ENCODE measurements at places on chromosomes 1 and 21. TPM values are rescaled to one million over a fixed set of nuclear protein-coding genes. Genes with fewer than 3 reads are reported as not detected.

NEXN gene
- total RNA-seq, result 0.24 TPM

KIF17 gene
- total RNA-seq, result 0.06 TPM

TEDDM1 gene
- total RNA-seq, result not detected

RAD54L gene
- total RNA-seq, result 56.5 TPM

ATF3 gene
- 35.6 TPM for total RNA-seq

GPR161 gene
- 1.1 TPM for total RNA-seq

DSCAM gene
- total RNA-seq, result not detected

AMPD2 gene
- 97.1 TPM for total RNA-seq

LORICRIN gene
- not detected for total RNA-seq

NCAM2 gene
- not detected for total RNA-seq

GLIS1 gene
- total RNA-seq, result not detected

TFF2 gene
- not detected for total RNA-seq

GFI1 gene
- 38.6 TPM for total RNA-seq

DNA sequence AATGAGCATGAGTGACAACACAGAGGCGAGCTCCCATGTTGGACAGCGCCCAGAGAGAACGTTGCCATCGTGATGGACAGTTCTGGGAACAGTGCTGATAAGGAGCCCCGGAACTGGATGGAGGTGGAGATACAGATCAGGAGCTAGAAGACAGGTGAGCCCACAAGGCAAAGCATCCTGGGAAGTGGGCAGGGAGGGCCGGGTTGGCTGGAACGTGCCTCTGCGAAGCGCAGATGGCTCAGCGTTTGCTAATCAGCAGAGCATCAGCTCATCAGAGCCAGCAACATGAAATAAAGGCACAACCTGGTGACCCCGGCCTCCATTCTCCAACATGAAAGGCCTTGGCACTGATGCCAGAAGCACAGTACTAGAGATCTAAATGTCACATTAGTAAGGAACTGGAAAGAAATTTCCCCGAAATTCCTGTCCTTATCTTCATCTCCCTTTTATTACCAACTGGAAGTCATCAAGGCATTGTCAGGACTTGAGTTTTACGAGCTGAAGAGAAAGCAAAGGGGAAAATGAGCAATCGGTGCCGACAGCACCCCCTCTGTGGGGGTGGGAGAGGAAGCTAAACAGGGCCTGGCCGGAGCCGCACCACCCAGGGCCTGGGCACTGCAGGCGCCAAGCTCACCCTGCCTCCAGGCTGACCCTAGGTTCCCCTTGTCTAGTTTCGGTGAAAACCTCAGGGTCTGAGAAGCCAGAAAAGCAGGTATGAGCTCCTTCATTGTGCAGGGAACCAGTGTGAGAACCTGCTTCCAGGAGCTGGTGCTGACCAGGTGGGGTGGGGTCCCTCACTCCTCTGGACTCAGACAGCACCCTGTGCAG is 19.9 kb downstream of the ABCA4 start:
- ATAC-seq, result no peak

- peak; percentile 12 for ATAC-seq
Measured at GRCh38 chr1:168467452-168467851, 76.3 kb downstream of the XCL2 start.

DNA sequence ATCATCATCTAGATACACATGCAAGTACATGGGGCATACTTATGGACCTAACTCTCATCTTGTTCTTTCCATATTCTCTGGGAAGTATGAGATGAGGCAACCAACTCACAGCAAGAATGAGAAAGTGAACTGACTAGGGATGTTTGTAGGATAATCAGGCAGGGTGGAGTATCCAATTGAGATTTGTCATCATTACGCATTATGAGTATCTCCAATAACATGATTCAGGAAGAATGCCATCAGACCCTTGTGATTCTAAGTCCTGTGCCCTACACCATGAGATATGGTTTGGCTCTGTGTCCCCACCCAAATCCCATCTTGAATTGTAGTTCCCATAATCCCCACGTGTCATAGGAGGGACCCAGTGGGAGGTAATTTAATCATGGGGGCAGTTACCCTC is 154.0 kb downstream of the SLC30A10 start:
- ATAC-seq, result no peak

GRCh38 chr1:116424863-116425262 is 51.8 kb downstream of the ATP1A1 start:
- ATAC-seq, result no peak

DNA sequence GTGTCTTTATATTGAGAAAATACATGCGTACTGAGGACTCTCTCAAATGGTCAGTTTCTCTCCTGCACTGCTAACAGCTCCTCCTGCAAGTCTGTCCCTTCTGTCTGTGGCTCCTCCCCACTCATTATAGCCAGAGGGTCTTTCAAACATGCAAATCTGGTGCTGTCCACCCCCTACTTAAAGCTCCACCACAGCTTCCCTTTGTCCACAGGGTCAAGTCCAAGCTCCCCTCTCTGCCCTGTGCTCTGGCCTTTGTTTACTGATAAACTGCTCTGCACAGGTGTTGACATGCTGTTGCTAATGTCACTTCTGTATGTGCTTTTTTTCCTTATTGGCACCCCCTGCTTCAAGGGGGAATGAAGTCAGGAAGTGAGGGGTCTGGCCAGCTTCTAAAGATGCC is 47.7 kb upstream of the GPR37L1 start:
- ATAC-seq, result no peak

DNA sequence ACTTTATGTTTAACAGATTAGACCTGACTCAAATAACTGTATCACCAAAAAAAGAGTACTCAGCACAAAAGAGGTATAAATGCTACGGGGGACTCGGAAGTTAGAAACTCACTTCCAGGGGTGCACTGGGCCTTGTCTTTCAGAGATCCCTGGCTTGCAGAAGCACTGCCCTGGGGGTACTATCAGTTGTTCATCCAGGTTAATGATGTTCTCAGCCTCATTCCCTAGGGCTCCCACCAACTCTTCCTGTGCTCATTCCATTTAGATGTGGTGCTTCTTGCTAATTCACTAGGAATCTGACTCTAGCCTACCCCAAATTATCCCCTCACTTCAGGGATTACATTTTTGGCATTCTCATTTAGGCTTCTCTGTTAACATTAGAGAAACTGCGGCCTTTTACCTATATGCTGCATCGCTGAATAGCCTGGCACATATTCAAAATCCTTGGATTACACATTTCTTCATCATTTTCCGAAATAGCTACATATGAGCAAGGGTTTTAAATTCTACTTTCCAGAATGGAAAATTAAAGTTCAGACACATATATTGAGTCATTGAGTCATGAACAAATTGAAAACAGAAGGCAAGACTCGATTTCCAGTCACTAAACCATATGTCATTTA is 338.5 kb downstream of the KCTD3 start:
- ATAC-seq, result no peak

DNA sequence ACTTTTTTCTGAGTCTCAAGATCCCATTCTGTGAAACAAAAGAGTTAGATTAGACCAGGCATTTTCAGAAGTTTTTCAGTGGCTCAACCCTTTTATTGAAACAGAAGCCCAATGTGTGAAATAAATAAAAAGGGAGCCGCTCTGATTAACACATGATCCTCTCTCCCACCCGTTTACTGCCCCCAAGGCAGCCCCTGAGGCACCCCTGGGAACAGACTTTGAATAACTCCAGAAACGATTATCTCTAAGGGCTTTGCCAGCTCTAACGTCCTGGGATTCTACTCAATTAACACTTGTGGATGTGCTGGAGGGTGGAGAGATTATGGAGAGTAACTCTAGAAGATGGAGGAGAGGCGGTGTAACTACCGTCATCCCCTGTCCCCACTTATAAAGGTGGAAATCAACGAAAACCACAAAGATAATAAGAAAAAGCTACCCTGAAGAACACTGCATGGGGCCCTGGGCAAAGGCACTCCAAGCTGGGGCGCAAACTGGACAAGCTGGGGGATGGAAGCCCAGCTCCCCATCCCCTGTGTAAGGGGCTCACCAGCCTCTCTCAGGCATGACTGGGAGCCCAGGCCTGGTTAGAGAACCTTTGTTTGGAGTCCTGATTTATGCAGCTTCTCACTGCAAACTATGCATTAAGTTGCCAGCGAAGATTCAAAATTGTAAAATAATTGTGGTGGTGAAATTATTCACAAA is 39.0 kb upstream of the GRIK3 start:
- no peak for ATAC-seq

GRCh38 chr1:26529405-26529654 is 231 bp upstream of the RPS6KA1 start:
- ATAC-seq, result no peak

GRCh38 chr1:236888126-236888525 is 93.0 kb downstream of the MTR start:
- no peak for ATAC-seq

DNA sequence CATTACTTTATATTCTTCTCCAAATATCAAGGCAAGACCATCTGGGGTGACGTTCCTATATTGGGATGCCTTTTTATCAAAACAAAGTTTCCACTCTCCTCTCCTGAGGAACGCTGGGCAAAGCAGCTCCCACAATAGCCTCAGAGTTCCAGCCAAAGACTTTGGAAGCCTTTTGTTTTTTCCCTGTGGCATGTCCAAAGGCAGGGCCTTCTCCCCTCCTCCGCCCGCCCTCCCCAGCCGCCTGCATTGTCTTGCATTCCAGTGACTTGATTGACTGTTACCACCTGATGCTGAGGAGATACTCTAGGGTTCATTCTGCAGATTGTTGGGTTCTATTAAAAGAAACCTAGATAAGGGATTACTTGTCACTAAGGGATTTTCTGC is 43.5 kb downstream of the PROX1 start:
- no peak for ATAC-seq

DNA sequence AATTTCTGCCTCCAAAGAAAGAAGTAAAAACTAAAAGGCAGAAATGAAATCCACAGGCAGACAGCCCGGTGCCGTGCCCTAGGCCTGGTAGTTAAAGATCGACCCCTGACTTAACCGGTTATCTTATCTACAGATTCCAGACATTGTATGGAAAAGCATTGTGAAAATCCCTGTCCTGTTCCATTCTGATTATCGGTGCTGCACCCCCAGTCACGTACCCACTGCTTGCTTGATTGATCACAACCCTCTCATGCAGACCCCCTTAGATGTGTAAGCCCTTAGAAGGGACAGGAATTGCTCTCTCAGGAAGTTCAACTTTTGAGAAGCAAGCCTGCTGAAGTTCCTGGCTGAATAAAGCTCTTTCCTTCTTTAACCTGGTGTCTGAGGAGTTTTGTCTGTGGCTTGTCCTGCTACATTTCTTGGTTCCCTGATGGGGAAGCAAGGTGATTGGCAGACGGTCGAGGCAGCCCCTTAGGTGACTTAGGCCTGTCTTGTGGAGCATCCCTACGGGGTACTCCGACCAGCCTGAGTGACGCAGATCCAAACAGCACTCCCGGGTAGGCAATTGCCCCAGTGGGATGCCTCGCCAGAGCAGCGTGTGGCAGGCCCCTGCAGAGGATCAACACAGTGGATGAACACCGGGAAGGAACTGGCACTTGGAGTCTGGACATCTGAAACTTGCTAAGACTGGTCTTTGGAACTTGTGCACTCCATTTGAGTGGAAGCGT is 111.2 kb upstream of the PPM1J start:
- no peak for ATAC-seq

- ATAC-seq, result no peak
Measured at GRCh38 chr1:48439380-48439779, 32.6 kb downstream of the SPATA6 start.

GRCh38 chr1:167520711-167521206 is 2.4 kb upstream of the CD247 start:
- ATAC-seq, result no peak

GRCh38 chr21:46663754-46664153 is 28.3 kb downstream of the PRMT2 start:
- no peak for ATAC-seq

- ATAC-seq, result no peak
Measured at GRCh38 chr1:180849031-180849775, 63.5 kb upstream of the KIAA1614 start.

- ATAC-seq, result no peak
Measured at GRCh38 chr1:21066356-21067012, 110.2 kb downstream of the EIF4G3 start.

DNA sequence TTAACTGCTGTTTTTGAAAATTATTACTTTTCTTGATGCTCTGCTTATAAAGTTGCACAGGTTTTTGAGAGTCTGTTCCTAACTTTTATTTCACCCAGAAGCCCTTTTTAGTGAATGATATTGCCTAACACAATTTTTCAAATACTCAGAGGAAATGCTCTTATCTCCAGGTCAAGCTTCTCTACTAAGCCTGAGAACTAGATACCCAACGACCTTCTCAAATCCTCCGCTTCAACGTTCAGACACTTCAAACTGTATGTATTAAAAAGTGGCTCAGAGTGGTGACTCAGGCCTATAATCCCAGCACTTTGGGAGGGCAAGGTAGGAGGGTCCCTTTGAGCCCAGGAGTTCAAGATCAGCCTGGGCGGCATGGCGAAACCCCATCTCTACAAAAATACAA is 88.5 kb downstream of the ASH1L start:
- ATAC-seq, result no peak

DNA sequence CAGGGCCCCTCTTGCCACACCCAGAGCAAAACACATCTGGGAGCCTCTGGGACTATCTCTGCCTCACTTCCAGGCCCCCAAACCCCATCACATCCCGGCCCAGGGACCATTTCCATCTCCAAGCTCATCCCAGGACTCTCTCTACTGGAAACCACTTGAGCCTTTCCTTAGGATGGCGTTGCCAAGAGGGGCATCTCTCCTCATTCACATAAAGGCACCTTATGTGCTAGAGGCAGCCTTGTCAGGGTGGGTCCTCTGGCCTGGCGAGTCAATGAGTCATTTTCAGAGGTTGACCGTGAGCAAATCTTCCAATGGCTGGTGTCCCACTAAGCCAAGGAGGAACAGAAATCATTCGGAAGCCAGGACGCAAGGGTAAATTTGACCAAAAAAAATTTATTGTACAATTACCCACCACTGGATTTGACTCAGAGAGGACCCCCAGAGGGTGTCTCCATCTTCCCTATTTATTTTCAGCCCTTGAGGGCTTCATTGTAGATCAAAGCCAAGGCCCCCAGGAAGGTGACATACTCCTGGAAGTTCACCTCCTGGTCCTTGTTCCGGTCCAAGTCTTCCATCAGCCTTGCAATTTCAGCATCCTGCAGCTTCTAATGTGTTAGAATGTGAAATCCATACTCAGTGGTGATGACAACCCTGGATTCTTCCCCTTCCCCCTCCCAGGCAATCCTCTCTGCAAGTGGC is 1.4 kb downstream of the S100A6 start:
- ATAC-seq, result no peak

Measured in activated T-helper 17 cell treated with anti-CD3 and anti-CD28 coated beads, Interleukin-2, amount 50 U/mL, for 72 hours (primary cell).